ENCODE measurements at places on chromosomes 13 and 19.

- no peak for DNase-seq
Observed at GRCh38 chr13:41053384-41053826, 7.9 kb upstream of the WBP4 start.

- no peak for DNase-seq
Observed at GRCh38 chr13:111547726-111548273, 227.4 kb downstream of the TEX29 start.

DNA sequence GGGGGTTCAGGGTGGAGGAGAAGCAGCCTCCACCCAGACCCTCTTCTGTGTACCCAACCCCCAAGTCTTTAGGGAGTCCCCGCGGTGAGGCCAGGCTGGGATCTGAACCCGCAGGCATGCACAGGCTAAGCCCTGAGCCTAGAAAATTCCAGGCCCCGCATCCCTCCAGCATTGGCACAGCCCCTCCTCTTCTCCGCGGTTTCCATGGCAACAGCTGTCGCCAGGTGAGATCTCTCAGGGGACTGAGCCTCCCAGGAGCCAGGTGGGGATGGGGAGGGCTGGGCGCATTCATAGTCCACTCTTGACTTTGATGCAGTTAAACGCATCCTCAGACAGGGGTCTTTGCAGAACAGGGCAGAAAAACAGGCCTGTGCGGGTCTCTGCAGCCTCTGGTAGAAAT lies 48.3 kb upstream of the USP29 start:
- DNase-seq = no peak

DNA sequence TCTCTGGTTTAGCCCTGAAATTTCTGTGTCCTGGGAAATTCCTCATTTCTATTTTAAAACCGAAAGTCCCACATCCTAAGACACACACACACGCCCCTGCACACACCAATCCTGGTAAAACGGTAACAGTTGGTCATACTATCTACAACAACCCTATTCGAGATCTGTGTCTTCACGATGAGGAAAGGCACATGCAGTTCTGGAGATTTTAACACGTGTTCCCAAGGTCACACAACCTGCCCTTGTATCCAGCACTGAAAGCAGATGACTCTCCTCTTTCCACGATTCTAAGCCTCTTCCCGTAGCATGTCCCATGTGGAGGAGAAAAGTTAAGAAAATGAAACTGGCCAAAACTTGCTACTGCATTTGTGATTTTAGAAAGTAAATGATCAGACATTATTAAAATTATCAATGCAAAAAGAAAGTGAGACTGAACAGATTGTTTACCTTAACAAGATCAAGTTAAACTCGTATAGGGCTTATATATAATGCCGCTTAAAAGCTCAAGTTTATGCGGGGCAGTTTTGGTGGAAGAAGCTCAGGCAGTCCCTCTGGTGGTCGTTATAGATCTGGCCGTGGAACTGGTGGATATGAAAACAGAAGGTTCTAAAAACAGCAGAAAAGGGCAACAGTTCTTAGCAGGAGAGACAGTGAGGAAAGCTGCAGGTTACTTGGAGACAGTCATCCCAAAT lies 32.7 kb downstream of the VSTM1 start:
- DNase-seq = no peak

- DNase-seq = no peak
Observed at GRCh38 chr13:83531022-83531421, 351.3 kb downstream of the SLITRK1 start.

GRCh38 chr13:52387721-52388120 lies 18.3 kb downstream of the THSD1 start:
- DNase-seq = no peak

- DNase-seq = no peak
Observed at GRCh38 chr19:5172859-5173630, 167.6 kb downstream of the PTPRS start.

DNA sequence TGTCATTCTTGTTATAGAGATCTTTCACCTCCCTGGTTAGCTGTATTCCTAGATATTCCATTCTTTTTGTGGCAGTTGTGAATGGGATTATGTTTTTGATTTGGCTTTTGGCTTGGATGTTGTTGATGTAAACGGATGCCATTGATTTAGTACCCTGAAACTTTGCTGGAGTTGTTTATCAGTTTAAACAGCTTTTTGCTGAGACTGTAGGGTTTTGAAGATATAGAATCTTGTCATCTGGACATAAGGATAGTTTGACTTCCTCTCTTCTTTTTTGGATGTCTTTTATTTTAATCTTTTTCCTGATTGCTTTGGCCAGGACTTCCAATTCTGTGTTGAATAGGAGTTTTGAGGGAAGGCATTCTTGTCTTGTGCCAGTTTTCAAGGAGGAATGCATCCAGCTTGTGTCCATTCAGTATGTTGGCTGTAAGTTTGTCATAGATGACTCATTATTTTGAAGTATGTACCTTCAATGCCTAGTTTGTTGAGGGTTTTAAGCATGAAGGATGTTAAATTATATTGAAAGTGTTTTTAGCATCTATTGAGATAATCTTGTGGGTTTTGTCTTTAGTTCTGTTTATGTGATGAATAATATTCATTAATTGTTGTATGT lies 16.8 kb downstream of the ZNF431 start:
- DNase-seq = no peak

GRCh38 chr19:51342631-51343569 lies 961 bp upstream of the VSIG10L start:
- no peak for DNase-seq

- no peak for DNase-seq
Observed at GRCh38 chr13:43551897-43552456, 234.8 kb downstream of the ENOX1 start.

DNA sequence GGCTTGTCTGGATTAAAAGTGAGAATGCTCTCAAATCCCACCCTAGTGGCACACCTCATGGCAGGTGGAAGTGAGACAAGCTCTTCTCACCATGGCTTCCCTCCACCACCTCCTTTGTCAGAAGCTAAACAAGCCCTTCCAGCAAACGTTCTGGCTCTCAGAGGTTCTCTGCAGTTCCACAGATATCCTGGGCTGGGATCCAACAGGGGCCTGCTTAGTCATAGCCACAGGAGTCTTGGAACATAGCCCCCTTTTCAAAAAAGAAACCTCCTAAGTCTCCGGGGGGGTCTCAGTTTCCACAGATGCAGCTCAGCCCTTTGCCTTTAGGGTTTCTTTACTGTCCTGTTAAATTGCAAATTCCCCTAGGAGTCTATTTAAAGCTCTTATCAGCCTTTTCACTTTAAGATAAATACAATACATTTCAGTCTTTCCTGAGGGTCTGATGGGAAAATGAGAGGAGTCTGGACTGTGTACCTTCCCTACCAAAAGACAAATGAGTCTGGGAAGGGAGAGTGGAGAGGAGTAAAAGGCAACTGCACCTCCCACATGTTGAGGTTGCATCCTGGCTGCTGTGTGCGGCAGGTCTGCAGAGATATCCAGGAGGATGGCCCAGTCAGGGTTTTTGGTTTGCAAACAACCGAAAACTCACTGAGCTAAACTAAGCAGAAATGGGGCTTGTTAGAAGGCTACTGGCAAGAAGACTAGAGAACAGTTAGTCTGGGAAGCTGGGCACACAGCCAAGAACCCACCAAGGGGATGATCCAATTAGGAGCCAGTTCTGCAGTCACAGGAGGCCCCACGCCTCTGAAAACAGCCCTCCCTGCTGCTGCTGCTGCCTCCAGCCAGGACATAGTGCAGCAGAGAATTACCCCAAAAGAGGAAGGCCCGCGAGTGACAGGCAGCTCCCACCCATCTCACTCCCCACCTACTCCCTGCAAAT lies 41.4 kb upstream of the SERP2 start:
- no peak for DNase-seq

DNA sequence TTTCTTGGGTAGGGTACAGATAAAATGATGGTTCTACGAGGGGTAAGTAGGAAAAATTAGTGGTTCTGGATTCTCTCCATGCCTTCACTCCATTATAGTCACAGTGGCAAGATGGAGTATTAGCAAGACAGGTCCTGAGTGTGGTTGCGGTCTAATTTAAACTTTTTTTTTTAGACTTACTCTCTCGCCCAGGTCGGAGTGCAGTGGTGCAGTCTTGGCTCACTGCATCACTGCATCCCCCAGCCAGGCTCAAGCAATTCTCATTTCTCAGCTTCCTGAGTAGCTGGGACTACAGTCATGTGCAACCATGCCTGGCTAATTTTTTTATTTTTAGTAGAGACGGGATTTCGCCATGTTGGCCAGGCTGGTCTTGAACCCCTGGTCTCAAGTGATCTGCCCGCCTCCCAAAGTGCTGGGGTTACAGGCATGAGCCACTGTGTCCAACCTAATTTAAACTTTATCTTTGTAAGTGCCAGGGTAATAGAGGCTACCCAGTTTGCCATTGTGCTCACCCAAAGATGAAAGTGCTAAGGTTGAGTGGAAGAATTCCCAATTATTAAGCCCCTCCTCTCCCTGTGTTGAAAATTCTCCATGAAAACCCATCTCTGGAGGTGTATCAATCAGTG lies 135.6 kb downstream of the TM9SF2 start:
- DNase-seq = no peak

- no peak for DNase-seq
Observed at GRCh38 chr13:67192751-67193150, 37.4 kb downstream of the PCDH9 start.

- no peak for DNase-seq
Observed at GRCh38 chr19:11577451-11578257, at the start of gene ACP5. TSS of gene ACP5 (minus strand) at chr19:11577645. CDS start at chr19:11577317, 328 bp downstream.

DNA sequence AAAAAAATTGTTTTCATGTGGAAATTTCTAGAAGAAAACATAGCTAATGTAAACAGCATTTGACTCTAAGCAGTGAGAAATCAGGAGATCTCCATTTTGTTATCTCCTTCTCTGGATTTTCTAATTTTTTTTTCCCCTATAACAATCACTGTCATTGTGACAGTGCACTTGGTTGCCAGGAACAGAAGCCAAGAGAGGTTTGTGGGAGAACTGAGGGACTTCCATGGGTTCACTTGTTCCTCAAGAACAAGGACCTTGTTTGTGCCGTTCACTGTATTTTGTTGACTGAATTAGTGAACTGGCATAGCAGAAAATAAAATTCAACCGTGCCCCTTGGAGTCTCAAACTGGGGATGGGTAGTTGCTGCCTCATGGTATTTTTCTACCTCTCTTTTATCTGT lies 17.1 kb downstream of the SHISA7 start:
- no peak for DNase-seq

GRCh38 chr19:28543244-28543776 lies 669.6 kb downstream of the UQCRFS1 start:
- DNase-seq = no peak

Measured in stimulated activated CD4-positive, alpha-beta T cell treated with anti-CD3 and anti-CD28 coated beads, Interleukin-2, amount 100 ng/mL, for 24 hours (primary cell).